Substantia nigra (tissue), 51 donors: ENCODE measurements at places on chromosomes 1 and 21.

DNA sequence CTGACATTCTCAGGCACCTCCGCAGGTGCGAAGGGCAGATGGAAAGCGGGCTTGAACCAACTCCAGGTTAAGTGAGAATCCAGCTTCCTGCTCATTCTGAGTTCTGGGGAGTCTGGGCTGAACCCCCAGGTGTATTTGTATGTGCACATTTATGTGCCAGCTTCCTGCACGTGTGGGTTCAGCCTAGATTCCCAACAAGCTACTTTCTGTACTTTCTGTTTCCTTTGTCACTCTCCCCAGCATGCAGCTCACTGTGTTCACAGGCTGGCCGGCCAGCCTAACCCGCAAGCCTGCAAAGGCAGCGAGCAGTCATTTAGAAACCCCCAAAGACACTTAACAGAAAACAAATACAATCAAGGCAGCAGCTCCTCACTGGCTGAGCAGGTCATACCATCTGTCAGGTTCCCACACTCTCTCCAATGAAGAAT, 1.3 kb upstream of the IL19 start:
- DNase-seq = no peak

DNA sequence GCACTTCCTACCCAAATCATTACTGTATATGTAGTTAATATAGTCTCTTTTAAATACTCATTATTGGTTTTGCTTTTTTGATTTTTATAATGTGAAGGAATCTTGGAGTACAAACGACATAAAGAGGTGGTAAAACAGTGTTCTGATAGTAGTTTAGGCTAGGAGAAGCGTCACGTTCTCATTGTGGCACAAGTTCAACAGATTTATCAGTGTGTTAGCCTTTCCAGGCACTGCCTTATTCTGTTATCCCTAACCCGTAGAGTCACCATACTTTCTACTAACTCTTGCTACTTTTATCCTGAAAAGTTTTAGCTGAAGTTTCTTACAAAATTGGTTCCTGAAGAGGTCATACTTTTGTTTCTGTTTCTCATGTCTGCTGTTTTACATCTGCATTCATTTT, 174.6 kb upstream of the CACYBP start:
- no peak for DNase-seq

DNA sequence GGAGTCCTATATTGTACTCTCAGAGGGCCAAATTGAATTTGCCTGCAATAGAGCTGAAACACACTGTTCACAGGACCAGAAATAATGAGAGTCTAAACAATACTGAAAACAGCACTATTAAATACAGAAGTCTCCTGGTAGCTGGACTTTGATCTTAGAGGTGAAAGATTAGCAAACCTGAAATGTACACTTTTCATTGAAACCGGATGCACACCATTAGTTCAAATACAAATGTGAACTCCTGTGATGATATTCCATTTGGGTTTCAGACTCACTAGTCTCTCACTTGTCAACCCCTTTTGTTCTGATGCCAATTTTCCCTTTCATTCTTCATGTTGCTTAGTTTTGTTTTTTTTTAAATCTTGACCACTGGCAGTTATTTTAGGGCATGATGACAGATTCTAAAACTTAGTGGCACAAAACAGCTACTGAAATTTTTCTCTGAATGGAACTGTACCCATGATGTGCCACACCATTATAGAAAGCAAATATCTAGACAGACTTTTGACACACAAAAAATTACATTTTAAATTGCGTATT, 5.9 kb upstream of the TNFSF4 start:
- DNase-seq = no peak

GRCh38 chr1:44642255-44642654, 32.0 kb downstream of the TMEM53 start:
- no peak for DNase-seq

DNA sequence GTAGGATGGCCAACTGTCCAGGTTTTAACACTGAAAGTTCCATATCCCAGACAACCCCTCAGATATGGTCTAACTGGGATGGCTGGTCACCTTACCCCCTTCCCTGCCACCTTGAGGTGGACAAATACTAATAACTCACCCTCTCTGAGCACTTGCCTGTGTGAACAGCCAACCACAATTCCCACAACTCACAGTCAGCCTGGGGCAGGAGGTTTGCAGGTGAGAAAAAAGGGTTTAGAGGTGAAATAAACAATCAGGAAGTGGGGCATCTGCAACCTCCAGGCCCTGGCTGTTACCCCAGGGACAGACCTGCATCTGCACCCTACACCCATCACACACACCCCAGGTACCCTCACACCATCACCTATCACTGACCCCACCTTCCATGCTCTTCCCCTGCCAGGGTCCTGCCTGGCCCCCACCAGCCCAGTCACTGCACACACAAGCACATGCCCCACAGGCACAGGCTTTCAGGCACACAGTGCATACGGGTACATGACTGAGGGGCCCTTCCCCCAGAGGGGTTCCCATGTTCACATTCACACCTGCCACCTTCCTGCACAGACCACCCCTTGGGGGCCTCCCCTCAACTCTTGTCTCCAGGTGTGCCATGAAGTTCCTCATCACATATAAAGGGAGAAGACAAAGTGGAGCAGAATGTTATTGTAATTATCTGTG, 679.5 kb downstream of the MATN1 start:
- DNase-seq = no peak

DNA sequence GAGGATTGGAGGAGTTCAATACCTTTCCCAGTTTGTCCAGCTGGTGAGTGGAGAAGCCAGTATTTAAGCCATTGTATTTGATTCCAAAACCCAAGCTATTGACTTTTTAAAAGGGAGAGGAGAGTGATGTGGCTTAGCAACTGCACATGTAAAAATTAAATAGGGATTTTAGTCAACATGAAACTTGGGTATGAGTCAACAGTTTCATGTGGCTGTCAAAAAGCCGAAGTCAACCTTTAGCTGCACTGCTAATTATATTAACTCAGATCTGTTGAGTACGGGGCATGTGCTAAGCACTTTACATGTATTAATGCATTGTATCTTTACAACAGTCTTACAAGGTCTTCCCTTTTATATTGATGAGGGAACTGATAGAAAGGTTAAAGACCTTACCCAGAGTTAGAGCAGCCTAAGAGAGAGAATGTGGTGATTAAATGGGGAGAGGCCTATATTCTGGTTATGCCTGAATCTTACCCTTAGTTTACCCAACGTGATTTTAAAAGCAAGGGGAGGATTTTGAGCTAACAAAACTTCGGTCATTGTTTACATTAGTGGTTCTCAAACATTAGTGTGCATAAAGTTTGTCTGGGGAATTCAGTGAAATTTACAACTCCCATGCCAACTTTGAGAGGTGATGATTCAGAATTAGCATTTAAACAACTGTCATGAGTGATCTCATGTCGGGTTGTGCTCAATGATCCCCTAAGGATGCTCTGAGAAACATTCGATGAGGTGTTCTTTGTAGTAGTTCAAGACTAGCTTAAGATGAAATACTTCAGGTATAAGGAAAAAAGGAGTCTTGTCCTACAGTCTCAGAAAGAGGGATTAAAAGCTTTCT, 6.9 kb upstream of the SLC35F3 start:
- no peak for DNase-seq

GRCh38 chr21:38489729-38490128, 8.5 kb downstream of the ERG start:
- DNase-seq = no peak

DNA sequence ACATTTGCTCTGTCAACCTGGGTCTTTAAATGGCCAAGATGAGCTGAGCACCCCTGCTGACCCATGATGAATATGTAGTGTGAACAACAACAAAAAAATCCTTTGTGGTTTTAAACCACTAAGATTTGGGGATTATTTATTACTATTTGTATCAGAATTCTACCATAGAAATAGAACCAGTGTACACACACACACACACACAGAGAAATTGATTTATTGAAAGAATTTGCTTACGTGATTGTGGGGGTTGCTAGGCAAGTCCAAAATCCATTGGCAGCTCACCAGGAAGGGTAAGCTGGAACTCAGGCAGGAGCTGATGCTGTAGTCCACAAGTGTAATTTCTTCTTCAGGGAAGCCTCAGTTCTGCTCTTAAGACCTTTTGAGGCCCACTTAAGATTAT, 82.5 kb upstream of the MAP1LC3C start:
- no peak for DNase-seq

- DNase-seq = peak; percentile 29
Observed at GRCh38 chr1:164983023-164983650, 373.4 kb downstream of the LMX1A start.

- DNase-seq = no peak
Observed at GRCh38 chr1:59186656-59187055, 110.2 kb upstream of the FGGY start.

DNA sequence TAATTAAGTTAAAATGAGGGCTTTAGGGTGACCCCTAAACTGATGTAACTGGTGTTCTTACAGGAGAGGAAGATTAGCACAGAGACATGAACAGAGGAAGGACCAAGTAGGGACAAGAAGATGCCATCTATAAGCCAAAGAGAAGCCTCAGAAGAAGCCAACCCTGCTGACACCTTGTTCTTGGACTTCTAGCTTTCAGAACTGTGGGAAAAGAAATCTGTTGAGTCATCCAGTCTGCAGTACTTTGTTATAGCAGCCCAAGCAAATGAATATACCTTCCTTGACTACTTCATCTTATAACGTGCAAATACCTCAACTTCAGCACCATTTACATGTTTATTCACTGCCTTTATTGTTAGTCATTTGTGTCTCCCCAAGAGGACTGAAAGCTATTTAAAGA, 3.4 kb downstream of the ZBTB21 start:
- no peak for DNase-seq

- DNase-seq = no peak
Observed at GRCh38 chr1:219265026-219265515, 91.4 kb downstream of the LYPLAL1 start.

DNA sequence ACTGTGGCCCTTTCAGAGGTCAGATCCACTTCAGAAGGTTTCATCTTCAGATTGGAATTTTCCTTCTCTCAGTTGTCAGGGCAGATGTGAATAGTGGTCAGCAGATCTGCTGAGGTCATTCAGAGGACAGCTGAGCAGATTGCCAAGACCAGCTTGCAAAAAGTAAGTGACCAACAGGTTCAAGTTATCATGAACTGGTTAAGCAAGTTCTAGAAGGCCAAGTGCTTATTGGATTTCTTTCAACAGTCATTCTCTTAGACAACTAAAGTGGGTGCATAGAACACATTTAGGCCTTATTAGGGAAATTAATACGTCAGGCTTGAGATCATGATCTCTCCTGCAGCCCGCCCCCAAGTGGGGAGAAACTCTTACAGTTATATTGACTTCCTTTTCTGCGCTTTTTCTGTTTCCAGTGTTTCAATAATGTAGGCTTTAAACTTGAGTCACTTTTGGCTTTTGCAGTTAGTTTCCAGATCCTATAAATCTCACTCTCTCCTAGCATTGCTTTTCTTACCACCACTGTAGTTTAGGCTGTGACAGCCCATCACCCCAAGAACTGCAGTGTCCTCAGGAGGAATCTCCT, 96.4 kb downstream of the C1orf21 start:
- no peak for DNase-seq

DNA sequence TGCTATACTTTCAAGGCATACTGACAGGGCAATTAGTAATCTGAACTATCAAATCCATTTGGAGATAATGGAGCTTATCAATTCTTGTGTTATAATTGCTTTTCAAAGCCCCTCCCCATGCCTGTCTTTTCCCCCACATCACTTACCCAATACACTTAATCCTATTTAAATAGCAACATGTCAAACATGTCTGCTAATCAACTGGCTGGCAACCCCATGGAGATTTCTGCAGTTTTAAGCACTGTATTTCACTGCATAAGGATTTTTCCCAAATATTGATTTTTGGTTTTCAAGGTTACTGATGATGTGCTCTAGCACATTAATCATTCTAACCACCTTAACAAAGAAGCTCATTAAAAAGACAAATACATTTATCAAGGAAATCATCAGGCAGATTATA, 800.3 kb downstream of the PLA2G4A start:
- DNase-seq = no peak

DNA sequence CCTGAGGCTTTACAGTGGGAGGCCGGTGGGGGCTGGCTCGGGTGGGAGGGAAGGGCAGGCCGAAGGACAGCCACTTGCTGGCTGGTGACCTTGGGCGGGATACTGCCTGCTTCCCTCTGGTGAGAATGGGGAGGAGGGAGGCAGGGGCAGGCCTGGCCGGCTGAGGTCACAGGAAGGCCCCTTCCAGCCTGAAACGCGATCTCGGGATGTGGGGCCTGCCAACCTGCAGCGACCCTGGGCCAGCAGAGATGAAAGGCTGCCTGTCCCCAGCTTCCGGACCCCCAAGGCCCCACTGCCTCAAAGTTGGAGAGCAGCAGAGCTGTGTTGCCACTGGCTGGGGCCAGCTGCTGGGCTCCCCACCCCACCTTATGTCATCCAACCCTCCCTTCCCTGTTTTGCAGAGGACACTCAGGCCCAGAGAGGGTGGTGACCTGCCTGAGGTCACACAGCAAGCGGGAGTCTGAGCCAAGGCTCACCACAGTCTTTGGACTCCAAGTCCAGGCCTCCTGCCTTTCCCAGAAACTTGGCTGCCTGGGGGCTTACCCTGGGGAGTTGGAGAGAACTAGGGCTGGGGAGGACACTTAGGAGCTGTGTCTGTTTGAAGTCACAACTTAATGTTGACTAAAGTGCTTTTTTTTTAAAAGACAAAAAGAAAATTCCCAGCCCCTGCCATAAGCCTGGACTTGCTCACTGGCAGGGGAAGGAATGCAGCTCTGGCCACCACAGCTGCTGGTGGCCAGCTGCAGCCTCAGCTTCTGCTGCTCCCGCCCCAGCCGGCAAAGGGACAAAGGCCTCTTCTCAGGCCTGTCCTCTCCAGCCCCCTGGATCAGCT, 14.8 kb upstream of the WASF2 start:
- peak; percentile 87 for DNase-seq

DNA sequence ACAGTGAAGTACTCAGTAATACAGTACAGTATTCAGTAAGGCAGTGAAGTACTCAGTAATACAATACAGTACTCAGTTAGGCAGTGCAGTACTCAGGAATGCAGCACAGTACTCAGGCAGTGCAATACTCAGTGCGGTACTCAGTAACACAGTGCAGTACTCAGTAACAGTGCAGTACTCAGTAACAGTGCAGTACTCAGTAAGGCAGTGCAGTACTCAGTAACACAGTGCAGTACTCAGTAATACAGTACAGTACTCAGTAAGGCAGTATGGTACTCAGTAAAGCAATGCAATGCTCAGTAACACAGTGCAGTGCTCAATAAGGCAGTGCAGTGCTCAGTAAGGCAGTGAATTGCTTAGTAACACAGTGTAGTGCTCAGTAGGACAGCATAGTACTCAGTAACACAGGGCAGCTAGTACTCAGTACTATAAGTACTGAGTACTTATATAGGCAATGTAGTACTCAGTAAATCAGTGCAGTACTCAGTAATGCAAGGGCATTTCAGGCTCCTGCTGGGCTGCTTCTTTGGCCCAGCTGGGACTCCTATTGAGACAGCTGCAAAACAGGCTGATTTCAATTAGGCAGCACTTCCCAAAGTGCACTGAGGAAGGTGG, 411.3 kb downstream of the DISC1 start:
- no peak for DNase-seq

- peak; percentile 46 for DNase-seq
Observed at GRCh38 chr1:228664399-228664914, 70.8 kb upstream of the RHOU start.

- no peak for DNase-seq
Observed at GRCh38 chr21:42495765-42496119, 282 bp downstream of the RSPH1 start.
